ENCODE measurements at places on chromosomes 16 and 17. TPM values are rescaled to one million over a fixed set of nuclear protein-coding genes. Genes with fewer than 3 reads are reported as not detected.
A peak's percentile ranks its signal among the peaks of the same experiment; 100 is the strongest.

GRCh38 chr17:31373150-31374093 lies 18.1 kb upstream of the RAB11FIP4 start:
- H3K4me3 ChIP-seq = no peak overlapping the region
- H3K27ac ChIP-seq = no peak overlapping the region
- no peaks in the 10 kb centered on the region for H3K27me3 ChIP-seq
- H3K4me1 ChIP-seq = peaks cover 4% of the 10 kb centered on the region
- peaks cover 8% of the 10 kb centered on the region for H3K36me3 ChIP-seq
- peak; percentile 78 for DNase-seq

DNA sequence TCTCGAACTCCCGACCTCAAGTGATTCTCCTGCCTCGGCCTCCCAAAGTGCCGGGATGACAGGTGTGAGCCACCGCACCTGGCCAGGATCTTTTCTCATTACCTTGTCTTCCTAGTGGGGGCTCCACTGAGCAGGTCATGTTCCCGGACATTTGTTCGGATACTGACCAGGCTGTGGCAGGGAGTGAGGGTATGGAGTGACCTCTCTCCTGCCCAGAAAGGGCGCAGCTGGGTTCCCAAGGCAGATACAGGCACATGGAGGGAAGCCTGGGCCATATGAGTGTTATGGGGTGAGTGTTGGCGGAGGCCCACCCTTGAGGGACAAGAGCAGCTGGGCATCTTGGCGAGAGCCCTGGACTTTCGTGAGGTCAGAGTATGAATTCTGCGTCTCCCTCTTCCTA lies 5.5 kb downstream of the SERPINF1 start:
- H3K27me3 ChIP-seq = no peaks in the 10 kb centered on the region
- no peaks in the 10 kb centered on the region for H3K36me3 ChIP-seq
- H3K4me3 ChIP-seq = no peak overlapping the region
- no peak overlapping the region for H3K27ac ChIP-seq
- H3K4me1 ChIP-seq = peaks cover 59% of the 10 kb centered on the region
- DNase-seq = no peak

DNA sequence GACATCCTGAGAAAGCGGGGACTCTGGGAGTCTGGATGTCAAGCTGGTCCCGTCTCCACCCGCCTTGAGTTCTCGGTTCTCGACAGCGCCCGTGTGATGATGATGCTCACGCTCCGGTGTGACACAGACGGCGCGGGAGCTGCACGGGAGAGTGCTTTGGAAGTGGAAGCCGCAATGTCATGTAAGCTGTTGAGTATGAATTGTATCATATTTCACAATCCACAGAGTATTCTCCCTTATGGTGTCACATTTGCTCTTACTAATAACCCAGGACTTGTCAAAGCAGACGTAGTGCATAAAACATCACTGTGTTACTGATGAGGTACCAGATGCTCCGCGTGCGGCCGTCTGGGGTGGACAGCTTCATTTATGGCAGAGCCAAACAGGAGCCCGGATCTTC lies 217.5 kb upstream of the CHMP6 start:
- no peaks in the 10 kb centered on the region for H3K36me3 ChIP-seq
- no peak overlapping the region for H3K4me3 ChIP-seq
- no peak overlapping the region for H3K27ac ChIP-seq
- no peaks in the 10 kb centered on the region for H3K27me3 ChIP-seq

GRCh38 chr17:75001915-75002843 lies 10.3 kb upstream of the MRPL58 start:
- no peaks in the 10 kb centered on the region for H3K27me3 ChIP-seq
- no peak overlapping the region for H3K4me3 ChIP-seq
- H3K4me1 ChIP-seq = peaks cover 3% of the 10 kb centered on the region

GRCh38 chr16:87955302-87956097 lies 4.3 kb downstream of the BANP start:
- peaks cover 9% of the 10 kb centered on the region for H3K36me3 ChIP-seq
- DNase-seq = peak; percentile 47
- H3K27ac ChIP-seq = peak overlapping the region; percentile 71
- peak overlapping the region; percentile 7 for H3K4me3 ChIP-seq

- H3K27ac ChIP-seq = no peak overlapping the region
- DNase-seq = no peak
- H3K4me1 ChIP-seq = no peaks in the 10 kb centered on the region
- H3K4me3 ChIP-seq = no peak overlapping the region
- no peaks in the 10 kb centered on the region for H3K36me3 ChIP-seq
Observed at GRCh38 chr16:72285728-72286127, 113.8 kb upstream of the PMFBP1 start.

GRCh38 chr17:82876602-82877379 lies 37.0 kb upstream of the ZNF750 start:
- H3K4me3 ChIP-seq = no peak overlapping the region
- H3K27ac ChIP-seq = no peak overlapping the region
- no peak for DNase-seq
- peaks cover 50% of the 10 kb centered on the region for H3K4me1 ChIP-seq
- H3K27me3 ChIP-seq = no peaks in the 10 kb centered on the region
- peaks cover 5% of the 10 kb centered on the region for H3K36me3 ChIP-seq

- peaks cover 75% of the 10 kb centered on the region for H3K36me3 ChIP-seq
- DNase-seq = no peak
- no peak overlapping the region for H3K4me3 ChIP-seq
- H3K4me1 ChIP-seq = peaks cover 37% of the 10 kb centered on the region
- no peaks in the 10 kb centered on the region for H3K27me3 ChIP-seq
Observed at GRCh38 chr17:63833741-63834373, 6.4 kb upstream of the FTSJ3 start.

GRCh38 chr16:4005281-4005680 lies 111.0 kb downstream of the ADCY9 start:
- no peak overlapping the region for H3K27ac ChIP-seq
- no peak overlapping the region for H3K4me3 ChIP-seq
- no peak for DNase-seq

DNA sequence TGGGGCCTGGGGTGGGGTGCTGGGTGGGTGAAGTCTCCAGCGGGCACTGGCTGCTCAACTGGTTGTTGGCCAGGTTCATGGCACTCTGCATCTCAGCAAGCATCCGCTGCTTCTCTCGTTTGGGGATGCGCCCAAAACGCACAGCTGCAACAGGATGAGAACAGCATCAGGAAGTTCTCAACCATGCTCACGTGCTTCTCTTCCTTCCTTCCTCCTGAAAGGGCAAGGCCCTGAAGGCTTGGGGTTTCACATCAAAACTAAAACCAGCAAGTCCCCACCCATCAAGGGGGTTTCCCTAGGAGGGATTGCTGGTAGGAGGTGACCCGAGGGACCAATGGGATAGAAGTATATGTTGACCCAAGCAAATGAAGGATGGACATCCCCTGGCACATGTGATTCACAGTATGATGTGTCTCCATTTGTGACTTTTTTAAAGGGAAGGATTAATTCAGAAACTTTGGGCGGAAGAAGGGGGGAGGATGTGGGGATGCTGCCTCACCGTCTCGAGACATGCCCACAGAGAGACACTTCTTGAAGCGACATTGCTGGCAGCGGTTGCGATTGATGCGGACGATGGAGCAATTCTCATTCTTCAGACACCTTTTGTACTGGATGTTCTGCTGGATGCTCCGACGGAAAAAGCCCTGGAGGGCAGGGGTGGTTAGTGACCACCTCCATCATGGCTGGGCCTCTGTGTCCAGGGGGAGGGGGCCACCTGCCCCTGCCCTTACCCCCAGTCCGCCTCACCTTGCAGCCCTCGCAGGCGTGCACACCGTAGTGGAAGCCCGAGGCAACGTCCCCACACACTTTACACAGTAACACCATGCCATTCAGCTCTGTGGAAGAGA lies 4.2 kb downstream of the NR1D1 start:
- peaks cover 68% of the 10 kb centered on the region for H3K4me1 ChIP-seq
- peak overlapping the region; percentile 20 for H3K4me3 ChIP-seq
- DNase-seq = peak; percentile 97
- H3K27me3 ChIP-seq = no peaks in the 10 kb centered on the region
- H3K27ac ChIP-seq = peak overlapping the region; percentile 90

DNA sequence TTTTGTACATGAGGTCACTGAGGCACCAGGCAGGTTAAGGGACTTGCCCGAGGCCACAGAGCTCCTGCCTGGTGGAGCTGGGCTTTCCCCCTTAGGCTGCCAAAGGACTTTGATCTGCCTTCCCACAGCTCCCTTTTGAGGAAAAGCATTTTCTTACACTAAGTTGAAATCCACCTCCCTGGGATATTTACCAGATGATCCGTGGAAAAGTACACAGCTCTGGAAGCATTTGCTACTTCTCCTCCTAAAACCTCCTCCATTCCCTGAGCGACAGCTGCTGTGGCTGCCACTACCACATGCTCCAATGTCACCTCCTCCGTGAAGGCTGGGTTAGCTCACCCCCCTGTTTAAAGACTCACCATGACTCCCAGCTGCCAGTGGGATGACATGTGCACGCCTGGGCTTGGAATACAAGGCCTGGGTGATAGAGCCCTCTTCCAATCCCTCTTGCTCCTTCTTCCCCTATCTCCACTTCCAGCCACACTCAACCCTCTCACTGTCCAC lies 1.2 kb upstream of the MPRIP start:
- H3K36me3 ChIP-seq = no peaks in the 10 kb centered on the region
- no peak for DNase-seq
- H3K27me3 ChIP-seq = no peaks in the 10 kb centered on the region

DNA sequence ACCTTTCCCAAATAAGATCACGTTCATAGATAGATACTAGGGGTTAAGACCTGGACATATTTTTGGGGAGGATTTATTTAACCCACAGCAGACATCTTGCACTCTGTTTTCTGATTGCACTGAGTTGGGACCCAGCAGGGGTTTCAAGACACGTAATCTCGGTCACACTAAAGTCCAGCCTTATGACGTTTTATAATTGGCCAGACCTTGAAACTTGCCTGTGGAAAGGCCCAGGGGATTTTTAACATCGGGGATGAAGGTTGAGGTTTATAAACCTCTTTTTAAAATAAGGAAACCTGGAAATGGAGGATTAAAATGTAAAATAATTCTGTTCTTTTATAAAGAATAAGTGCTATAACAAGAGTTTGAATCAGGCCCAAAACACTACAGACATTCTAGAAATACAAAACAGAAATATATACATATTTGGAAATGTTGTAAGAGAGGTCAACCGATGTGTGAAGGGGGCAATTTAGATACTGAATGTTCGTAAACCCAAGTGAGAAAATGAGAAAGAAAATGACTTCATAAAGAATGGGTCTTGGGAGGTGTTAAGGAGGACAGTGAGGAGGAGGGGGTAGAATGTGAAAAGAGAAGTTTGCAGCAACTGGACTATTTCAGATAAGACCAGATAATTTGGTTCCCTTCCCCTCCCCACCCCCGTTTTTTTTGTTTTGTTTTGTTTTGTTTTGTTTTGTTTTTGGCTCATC lies 61.1 kb upstream of the NOL11 start:
- H3K27me3 ChIP-seq = no peaks in the 10 kb centered on the region
- H3K36me3 ChIP-seq = peaks cover 8% of the 10 kb centered on the region
- H3K4me1 ChIP-seq = peaks cover 24% of the 10 kb centered on the region
- H3K27ac ChIP-seq = peak overlapping the region; percentile 26
- no peak overlapping the region for H3K4me3 ChIP-seq

- peaks cover 73% of the 10 kb centered on the region for H3K36me3 ChIP-seq
- no peak overlapping the region for H3K4me3 ChIP-seq
- no peak for DNase-seq
- no peaks in the 10 kb centered on the region for H3K27me3 ChIP-seq
Observed at GRCh38 chr17:61984821-61985220, 57.0 kb upstream of the INTS2 start.

DNA sequence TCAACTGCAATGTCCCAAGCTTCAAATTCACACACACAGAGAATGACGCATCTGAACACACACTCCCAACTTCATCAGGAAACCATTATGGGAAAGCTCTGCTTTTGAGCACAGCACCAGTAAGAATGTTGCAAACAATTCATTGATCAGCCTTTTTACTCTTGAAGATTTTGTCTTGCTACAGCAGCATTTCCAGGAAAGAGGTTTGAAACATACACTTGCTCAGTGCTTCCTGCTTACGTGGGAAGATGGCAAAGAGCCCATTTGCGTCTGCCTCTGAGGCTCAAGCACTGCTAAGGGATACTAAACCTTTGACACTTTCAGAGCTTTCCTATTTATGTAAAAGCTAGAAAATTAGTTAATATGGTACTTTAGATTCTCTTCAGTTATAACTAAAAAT lies 77.2 kb upstream of the MON1B start:
- no peak overlapping the region for H3K4me3 ChIP-seq
- no peaks in the 10 kb centered on the region for H3K36me3 ChIP-seq

- peaks cover 26% of the 10 kb centered on the region for H3K4me1 ChIP-seq
- no peak overlapping the region for H3K27ac ChIP-seq
- no peak overlapping the region for H3K4me3 ChIP-seq
- no peaks in the 10 kb centered on the region for H3K36me3 ChIP-seq
Observed at GRCh38 chr17:81417049-81417878, 22.0 kb downstream of the BAHCC1 start.

- peak overlapping the region; percentile 88 for H3K27ac ChIP-seq
- no peaks in the 10 kb centered on the region for H3K36me3 ChIP-seq
- DNase-seq = peak; percentile 22
Observed at GRCh38 chr16:58128711-58129096, 477 bp downstream of the CFAP20 start.

DNA sequence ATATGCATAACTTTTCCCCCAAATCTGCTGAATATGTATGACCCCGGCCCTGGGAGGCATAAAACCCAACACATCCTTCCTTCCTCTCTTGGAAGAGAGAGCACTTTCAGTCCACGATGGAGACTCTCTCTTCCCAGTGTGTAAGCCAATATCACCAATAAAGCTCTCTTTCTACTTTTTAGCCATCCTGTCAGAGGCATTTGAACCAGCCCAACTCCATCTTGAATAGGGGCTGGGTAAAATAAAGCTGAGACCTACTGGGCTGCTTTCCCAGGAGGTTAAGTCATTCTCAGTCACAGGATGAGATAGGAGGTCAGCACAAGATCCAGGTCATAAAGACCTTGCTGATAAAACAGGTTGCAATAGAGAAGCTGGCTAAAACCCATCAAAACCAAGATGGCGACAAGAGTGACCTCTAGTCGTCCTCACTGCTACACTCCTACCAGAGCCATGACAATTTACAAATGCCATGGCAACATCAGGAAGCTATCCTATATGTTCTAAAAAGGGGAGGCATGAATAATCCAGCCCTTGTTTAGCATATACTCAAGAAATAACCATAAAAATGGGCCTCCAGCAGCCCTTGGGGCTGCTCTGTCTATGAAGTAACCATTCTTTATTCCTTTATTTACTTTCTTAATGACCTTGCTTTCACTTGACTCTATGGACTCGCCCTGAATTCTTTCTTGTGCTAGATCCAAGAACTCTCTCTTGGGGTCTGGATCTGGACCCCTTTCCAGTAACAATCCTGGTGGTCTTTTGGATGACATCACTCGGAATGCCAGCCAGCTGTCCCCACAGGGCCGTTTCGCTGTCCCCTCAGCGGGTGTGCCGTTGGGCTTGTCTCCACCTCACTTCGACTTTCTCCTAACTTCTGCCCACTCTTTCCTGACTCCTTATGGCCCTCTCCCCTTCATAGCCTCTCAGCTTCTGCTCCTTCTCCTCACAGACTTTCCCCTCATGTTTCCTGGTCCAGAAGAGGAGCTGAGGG lies 53.4 kb upstream of the NKD1 start:
- H3K27me3 ChIP-seq = no peaks in the 10 kb centered on the region
- no peak overlapping the region for H3K27ac ChIP-seq
- H3K4me3 ChIP-seq = no peak overlapping the region

- no peak overlapping the region for H3K27ac ChIP-seq
- no peaks in the 10 kb centered on the region for H3K36me3 ChIP-seq
- H3K27me3 ChIP-seq = peaks cover 2% of the 10 kb centered on the region
- DNase-seq = no peak
- no peaks in the 10 kb centered on the region for H3K4me1 ChIP-seq
Observed at GRCh38 chr17:58944166-58944565, 162.5 kb downstream of the TRIM37 start.

Gene SLC52A1
- total RNA-seq = not detected

Gene MYH13
- total RNA-seq = not detected

Gene PNMT
- total RNA-seq = 1.2 TPM

Gene WNT3
- 1.4 TPM for total RNA-seq

Gene CYBA
- total RNA-seq = 1,051 TPM

Gene KRTAP4-7
- not detected for total RNA-seq

Gene SLC16A11
- 1.6 TPM for total RNA-seq

Gene CIITA
- total RNA-seq = 11.5 TPM

Gene CLEC10A
- total RNA-seq = 1.8 TPM

Gene DPH1
- total RNA-seq = 65.2 TPM

Gene GPR142
- total RNA-seq = not detected
